A673 (cell line): ENCODE measurements at places on chromosomes 7 and 10. TPM values are rescaled to one million over a fixed set of nuclear protein-coding genes. Genes with fewer than 3 reads are reported as not detected.
A peak's percentile ranks its signal among the peaks of the same experiment; 100 is the strongest.

Gene PON3
- total RNA-seq: not detected in 2 replicates

Gene SHTN1
- 39.9 and 40.6 TPM in 2 replicates for total RNA-seq

DNA sequence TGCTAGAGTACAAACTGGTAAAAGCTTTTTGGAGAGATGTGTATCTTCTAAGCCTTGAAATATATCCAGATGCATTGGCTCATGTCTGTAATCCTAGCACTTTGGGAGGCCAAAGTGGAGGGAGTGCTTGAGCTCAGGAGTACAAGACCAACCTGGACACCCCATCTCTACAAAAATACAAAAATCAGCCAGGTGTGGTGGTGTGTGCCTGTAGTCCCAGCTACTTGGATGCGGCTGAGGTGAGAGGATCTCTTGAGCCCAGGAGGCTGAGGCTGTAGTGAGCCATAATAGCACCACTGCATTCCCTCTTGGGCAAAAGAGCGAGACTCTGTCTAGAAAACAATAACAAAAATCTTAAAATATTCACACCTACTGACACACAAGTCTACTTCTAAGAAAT, 25.6 kb downstream of the TMEM209 start:
- H3K36me3 ChIP-seq: peaks cover 52% of the 10 kb centered on the region
- no peaks in the 10 kb centered on the region for H3K27me3 ChIP-seq
- no peak overlapping the region for H3K4me3 ChIP-seq
- H3K4me1 ChIP-seq: no peaks in the 10 kb centered on the region
- DNase-seq: no peak

- H3K27me3 ChIP-seq: no peaks in the 10 kb centered on the region
- H3K4me3 ChIP-seq: no peak overlapping the region
- no peak overlapping the region for H3K27ac ChIP-seq
- peaks cover 5% of the 10 kb centered on the region for H3K4me1 ChIP-seq
- DNase-seq: no peak
Measured at GRCh38 chr10:50373821-50374501, 122.6 kb upstream of the ASAH2 start.

DNA sequence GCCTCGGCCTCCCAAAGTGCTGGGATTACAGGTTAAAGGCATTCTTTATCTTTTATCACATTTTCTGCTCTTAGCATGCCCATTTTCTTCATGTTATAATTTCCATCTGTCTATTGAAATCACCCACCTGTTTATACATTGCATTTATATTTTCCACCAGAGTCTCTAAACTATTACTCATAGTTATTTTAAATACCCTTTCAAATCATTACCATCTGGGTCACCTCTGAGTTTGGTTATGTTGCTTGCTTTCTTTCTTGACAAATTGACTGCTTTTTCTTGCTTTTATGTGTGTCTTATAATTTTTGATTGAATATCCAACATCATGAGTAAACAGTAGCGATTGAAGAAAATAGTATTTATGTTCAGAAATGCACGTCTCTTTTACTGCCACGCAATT, 71.4 kb downstream of the TMEM270 start:
- DNase-seq: no peak
- H3K27me3 ChIP-seq: no peaks in the 10 kb centered on the region
- H3K4me1 ChIP-seq: no peaks in the 10 kb centered on the region

DNA sequence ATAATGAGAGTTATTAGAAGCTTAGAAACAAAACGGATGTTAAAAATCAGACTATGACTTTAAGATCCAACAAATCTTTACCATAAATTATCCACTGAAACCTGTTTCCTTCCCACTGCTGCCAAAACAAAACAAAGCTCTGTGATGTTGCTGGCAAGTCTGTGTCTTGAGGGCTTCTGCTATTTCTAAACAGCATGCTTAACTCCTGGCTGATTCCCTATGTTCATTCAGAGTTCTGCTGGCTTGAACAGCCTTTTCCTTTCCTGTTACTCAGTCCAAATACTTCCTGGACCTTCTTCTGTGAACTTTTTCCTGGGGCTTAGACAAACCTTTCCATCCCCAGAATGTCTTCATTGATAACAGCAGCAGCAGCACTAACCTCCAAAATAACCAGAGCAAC, 448.1 kb downstream of the SORCS1 start:
- H3K27ac ChIP-seq: no peak overlapping the region
- no peaks in the 10 kb centered on the region for H3K4me1 ChIP-seq
- no peak for DNase-seq

GRCh38 chr10:129099486-129099885, 367.6 kb upstream of the MGMT start:
- no peak for DNase-seq
- no peaks in the 10 kb centered on the region for H3K36me3 ChIP-seq
- H3K4me3 ChIP-seq: no peak overlapping the region
- no peaks in the 10 kb centered on the region for H3K27me3 ChIP-seq

DNA sequence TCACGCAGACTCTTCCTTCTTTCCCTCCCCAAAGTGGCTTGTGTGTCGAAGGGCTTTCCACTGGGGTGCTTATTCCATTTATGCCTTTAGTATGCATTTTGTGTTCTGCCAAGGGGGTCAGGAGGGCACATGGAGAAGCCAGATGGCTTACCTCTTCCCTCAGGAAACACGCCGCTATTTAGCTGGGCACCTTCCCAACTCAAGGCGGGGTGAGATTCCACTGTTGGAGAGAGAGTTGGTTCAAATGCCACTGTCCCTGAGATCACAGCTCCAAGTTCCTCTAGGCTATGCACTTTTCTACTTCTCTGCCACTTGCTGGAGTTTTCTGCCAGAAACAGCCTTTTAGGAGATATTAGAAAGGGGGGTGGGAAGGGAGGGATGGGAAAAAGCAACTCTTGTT, 1091.8 kb downstream of the LRMDA start:
- H3K4me1 ChIP-seq: no peaks in the 10 kb centered on the region
- H3K27ac ChIP-seq: no peak overlapping the region
- H3K27me3 ChIP-seq: no peaks in the 10 kb centered on the region
- no peak for DNase-seq
- no peaks in the 10 kb centered on the region for H3K36me3 ChIP-seq

- H3K27me3 ChIP-seq: no peaks in the 10 kb centered on the region
- peaks cover 18% of the 10 kb centered on the region for H3K4me1 ChIP-seq
- H3K27ac ChIP-seq: peak overlapping the region; percentile 21
- peak; percentile 75 for DNase-seq
Measured at GRCh38 chr7:16982640-16983350, 101.0 kb upstream of the AGR3 start.

DNA sequence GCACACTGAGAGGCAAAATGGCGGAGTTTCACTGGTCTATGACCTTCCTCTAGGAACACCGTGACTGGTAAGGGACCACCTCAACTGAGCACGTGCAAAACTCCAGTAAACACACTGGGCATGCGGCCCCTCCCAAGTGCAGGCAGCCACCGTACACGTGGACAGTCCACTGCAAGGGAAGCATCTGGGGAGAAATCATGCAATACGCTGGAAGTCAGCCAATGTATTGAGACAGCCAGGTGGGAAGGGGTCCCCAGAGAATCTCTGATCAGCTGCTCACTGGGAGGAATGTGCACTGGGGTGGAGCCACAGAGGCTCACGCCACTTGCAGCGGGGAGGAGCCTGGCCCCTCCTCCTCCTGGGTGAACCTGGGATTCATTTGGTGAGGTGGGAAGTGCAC, 49.3 kb downstream of the CFAP46 start:
- H3K27ac ChIP-seq: no peak overlapping the region
- DNase-seq: no peak
- H3K4me1 ChIP-seq: no peaks in the 10 kb centered on the region
- no peak overlapping the region for H3K4me3 ChIP-seq
- no peaks in the 10 kb centered on the region for H3K36me3 ChIP-seq
- H3K27me3 ChIP-seq: peaks cover 77% of the 10 kb centered on the region

- H3K4me3 ChIP-seq: no peak overlapping the region
- DNase-seq: no peak
- no peaks in the 10 kb centered on the region for H3K36me3 ChIP-seq
- H3K27ac ChIP-seq: no peak overlapping the region
- peaks cover 60% of the 10 kb centered on the region for H3K4me1 ChIP-seq
Measured at GRCh38 chr7:29335188-29336083, 140.9 kb downstream of the CHN2 start.
